Left ventricle myocardium inferior (tissue), 1 donor: ENCODE measurements at places on chromosomes 1 and 21.

DNA sequence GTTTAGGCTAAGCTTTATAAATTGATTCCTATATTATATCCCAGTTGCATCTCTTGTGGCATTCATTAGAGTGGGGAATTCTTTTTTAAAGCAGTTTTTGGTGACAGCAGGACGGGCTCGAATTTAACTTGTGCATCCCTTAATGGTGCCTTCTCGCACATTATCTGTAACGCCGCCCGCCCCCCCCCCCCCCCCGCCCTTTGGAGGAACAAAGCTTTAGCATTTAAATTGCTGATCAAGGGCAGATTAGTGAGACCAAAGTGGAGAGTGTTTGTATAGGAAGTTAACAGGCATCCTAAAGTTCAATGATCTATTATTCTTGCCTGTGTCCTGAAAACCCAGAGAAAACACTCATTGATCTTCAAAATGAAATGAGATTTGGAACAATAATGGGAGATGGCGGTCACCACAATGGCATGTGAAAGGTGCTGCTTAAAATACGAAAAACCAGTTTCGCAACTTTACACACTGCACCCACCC lies 2.2 kb downstream of the LMO4 start:
- peaks cover 2% of the 10 kb centered on the region for H3K36me3 ChIP-seq
- no peak for DNase-seq
- peak overlapping the region; percentile 92 for H3K4me3 ChIP-seq
- peaks cover 78% of the 10 kb centered on the region for H3K4me1 ChIP-seq
- peak overlapping the region; percentile 97 for H3K27ac ChIP-seq

DNA sequence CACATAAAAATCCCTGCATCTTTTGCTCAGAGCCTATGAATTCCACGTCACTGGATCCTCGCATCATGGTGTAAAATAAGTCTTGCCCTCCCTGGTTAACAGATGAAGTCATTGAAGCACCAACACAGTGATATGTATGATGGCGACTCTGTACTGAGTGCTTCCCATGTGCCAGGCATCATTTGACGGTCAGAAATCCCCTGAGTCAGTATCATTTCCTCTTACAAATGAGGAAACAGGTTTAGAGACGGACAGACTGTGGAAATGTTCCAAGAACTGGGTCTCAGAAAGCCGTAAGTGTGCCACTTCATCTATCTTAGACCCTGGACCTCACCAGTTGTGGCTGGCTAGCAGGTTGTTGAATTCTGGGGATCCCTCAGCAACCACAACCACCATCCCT lies 5.1 kb upstream of the OLFML2B start:
- no peak overlapping the region for H3K4me3 ChIP-seq
- H3K27ac ChIP-seq: no peak overlapping the region
- peaks cover 16% of the 10 kb centered on the region for H3K4me1 ChIP-seq
- no peak for DNase-seq

- no peak overlapping the region for H3K27ac ChIP-seq
- H3K4me1 ChIP-seq: peaks cover 7% of the 10 kb centered on the region
- H3K36me3 ChIP-seq: no peaks in the 10 kb centered on the region
- DNase-seq: no peak
- peaks cover 98% of the 10 kb centered on the region for H3K27me3 ChIP-seq
Observed at GRCh38 chr1:46547481-46548383, 3.7 kb downstream of the KNCN start.

DNA sequence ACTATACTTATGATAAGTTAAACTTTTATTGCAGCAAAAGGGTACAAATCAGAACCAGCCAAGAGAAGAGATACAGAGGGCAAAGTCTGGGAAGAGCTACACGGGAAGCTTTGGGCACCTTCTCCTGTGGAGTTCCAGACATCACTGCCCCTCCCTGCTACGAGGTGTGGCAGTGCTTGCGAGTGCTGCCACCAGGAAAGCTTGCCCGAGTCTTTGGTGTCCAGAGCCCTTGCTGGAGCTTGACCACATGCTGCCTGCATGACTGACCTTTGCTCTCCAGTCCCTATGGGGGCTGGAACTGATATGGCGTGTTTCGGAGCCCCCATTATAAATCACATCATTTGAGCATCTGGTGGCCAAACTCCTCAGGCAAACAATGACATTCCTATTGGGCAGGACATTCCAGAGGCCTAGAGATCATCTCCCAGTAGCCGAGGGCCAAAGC lies 23.4 kb downstream of the PLEKHO1 start:
- no peaks in the 10 kb centered on the region for H3K36me3 ChIP-seq
- no peak overlapping the region for H3K4me3 ChIP-seq
- no peak for DNase-seq
- no peak overlapping the region for H3K27ac ChIP-seq
- H3K27me3 ChIP-seq: no peaks in the 10 kb centered on the region
- peaks cover 5% of the 10 kb centered on the region for H3K4me1 ChIP-seq

- H3K27ac ChIP-seq: peak overlapping the region; percentile 99
- peak; percentile 80 for DNase-seq
- H3K27me3 ChIP-seq: no peaks in the 10 kb centered on the region
Observed at GRCh38 chr1:81802707-81803430, 2.1 kb downstream of the ADGRL2 start.

GRCh38 chr21:43281661-43282357 lies 113.0 kb downstream of the CRYAA start:
- H3K36me3 ChIP-seq: no peaks in the 10 kb centered on the region
- H3K4me3 ChIP-seq: no peak overlapping the region
- peaks cover 30% of the 10 kb centered on the region for H3K27me3 ChIP-seq
- no peak overlapping the region for H3K27ac ChIP-seq
- H3K4me1 ChIP-seq: peaks cover 16% of the 10 kb centered on the region

DNA sequence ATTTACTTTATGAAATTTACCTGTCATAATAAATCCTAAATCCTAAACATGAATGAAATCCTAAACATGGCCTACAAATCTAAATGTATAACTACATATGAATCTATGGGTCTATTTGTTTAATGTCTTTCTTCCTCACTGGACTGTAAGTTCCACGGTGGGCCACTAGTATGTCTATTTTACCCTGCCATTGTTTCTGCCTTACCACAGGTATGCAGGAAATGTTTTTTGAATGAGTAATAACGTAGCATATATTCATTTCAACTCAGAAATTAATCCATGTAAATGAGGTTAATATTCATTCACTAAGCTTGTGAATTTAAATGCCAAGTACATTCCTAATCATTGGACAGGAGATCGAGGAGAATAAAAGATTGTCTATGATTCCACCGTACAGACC lies 35.3 kb downstream of the B3GALNT2 start:
- H3K27ac ChIP-seq: no peak overlapping the region
- H3K4me1 ChIP-seq: no peaks in the 10 kb centered on the region
- H3K36me3 ChIP-seq: peaks cover 62% of the 10 kb centered on the region
- no peaks in the 10 kb centered on the region for H3K27me3 ChIP-seq
- no peak overlapping the region for H3K4me3 ChIP-seq
